ENCODE measurements at places on chromosomes 2 and 18.

GRCh38 chr2:77778917-77779316 lies 256.7 kb upstream of the LRRTM4 start:
- DNase-seq: no peak

DNA sequence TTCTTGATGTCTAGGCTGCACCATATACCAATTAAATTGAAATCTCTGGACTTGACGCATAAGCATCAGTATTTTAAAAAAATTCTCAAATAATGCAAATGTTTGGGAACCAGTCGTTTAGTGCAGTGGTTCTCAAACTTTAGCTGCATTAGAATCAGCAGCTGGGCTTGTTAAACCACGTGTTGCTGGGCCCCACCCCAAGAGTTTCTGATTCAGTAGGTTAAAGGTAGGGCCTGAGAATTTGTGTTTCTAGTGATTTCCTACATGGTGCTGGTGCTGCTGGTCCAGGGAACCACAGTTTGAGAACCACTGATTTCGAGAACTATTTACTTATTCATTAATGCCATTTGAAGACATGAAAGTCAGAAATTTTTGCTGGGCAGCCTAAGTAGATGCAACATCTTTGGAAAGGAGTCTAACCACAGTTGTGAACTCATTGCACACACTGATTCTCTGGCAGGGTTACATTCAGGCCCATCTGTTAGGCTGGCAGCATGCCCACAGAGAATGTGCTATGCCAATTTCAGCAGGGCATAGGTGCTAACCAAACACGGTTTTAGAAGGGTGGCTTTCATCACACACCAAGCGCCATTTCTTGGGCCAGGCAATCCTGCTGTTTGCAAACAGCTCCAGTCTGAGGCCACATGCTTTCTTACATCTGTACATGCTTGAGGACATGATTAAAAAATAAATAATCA lies 26.4 kb upstream of the ATP5MC3 start:
- DNase-seq: no peak

DNA sequence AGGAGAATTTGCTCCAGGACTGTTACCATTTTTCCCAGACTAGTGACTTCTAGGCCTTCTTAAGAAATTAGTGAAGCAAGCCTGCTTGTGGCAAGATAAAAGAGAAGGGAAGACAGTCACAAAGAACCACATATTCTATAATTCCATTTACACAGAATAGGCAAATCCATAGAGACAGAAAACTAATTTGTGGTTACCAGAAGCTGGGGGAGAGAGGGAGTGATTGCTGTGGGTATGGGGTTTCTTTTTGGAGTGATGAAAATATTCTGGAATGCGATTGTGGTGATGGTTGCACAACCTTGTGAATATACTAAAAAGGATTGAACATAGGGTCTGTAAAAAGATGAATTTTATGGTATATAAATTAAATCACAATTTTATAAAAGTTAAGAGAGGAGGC lies 37.5 kb upstream of the SIX2 start:
- DNase-seq: no peak

DNA sequence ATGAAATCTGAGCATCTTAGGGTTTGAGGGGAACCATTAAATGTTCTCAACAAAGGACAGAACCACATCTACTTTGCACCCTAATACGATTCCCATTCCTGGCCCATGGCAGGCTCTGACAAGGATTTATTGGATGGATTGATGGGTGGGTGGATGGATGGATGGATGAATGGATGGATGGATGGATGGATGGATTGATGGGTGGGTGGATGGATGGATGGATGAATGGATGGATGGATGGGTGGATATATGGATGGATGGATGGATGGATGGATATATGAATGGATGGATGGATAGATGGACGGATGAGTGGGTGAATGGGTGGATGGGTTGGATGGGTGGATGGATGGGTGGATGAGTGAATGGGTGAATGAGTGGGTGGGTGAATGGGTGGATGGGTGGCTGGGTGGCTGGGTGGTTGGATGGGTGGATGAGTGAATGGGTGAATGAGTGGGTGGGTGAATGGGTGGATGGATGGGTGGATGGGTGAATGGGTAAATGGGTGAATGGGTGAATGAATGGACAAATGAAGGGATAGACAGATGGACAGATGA lies 29.6 kb upstream of the MLPH start:
- DNase-seq: no peak

GRCh38 chr18:13302457-13303225 lies 84.1 kb downstream of the LDLRAD4 start:
- no peak for DNase-seq

GRCh38 chr2:227115761-227116160 lies 48.2 kb downstream of the COL4A4 start:
- DNase-seq: no peak

- no peak for DNase-seq
Observed at GRCh38 chr2:211469664-211470059, 913.3 kb downstream of the CPS1 start.
